T-helper 9 cell (primary cell): ENCODE measurements at places on chromosomes 1 and 21.

DNA sequence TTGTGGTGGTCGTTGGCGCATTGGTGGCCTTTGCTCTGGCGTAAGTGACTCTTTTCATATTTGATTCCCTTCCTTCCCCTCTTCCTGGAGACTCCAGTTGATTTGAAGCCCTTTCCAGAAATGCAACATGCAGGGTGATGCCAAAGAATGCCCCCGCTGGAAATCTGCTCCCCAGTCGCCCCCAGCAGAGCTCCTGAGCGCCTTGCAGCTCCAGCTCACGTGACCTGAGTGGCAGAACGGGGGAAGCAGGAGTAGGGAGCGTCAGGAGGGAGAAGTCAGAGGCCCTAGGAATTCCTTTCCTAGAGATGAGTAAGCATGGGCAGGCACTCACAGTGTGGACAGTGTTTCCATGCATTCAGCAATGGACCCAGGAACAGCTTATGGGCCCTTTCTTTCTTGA is 255.9 kb downstream of the CACNA1E start:
- no peak for DNase-seq

GRCh38 chr1:94658221-94658620 is 116.7 kb upstream of the F3 start:
- DNase-seq = no peak

DNA sequence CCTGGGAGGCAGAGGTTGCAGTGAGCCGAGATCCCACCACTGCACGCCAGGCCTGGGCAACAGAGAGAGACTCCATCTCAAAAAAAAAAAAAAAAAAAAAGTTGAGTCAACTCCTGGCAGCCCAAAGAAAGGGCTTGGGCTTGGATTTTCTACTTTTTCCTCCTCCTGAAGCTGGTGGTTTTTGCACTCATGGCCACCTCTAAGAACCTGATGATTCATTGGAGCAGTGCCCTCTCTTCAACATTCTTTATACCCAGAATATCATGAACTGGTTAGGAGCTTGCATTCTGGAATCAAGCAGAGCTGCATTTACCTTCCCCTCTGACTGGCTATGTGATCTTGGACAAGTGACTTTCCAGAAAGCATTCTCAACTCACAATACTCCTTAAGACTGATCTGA is 3.5 kb upstream of the ACTA1 start:
- DNase-seq = no peak

DNA sequence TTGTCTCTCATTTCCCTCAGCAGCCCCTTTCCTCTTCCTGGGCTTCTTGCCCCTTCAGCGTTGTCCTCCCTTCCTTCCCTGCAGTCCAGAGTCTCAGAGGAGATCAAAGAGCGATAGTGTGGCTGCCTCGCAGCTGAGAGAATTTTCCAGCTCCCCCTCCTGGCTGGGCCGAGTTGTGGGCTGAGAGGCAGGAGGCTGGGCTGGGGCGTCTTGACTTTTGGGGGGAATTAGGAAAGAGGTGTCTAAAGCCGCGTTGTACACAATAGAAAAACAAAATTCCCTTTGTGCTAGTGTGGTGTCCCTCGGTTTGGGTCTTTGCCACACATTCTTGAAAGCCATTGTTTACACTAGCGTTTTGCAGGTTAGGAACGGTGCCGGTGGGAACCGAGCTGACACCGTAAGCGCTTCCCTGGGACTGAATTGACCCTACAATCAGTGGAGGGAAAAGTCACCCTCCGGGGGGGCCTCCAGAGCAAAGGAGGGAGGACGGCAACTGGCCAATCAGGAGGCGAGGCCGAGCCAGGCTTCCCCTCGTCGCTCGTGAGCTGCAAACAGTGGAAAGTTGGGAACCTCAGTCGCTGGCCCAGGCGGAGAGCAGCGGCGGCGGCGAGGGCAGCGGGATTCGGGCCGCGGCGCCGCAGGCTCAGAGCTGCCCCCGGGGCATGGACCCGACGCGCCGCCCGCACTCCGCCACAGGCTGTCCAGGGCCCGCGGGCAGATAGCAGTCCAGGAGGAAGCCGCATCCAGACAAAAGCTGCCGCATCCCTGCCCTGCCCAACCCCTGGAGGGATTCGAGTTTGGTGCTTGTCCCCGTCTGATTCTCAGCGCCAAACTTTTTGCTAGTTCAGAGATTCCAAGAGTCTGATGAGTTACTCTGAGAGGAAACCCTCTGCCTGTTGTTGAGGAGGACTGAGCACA is at the start of gene HMCN1:
TSS of gene HMCN1 (plus strand) at position 574 of the 918 bp plus-strand sequence. CDS start 389 bp downstream, outside the sequence.
- no peak for DNase-seq

- DNase-seq = no peak
Observed at GRCh38 chr1:170730014-170730413, 66.1 kb downstream of the PRRX1 start.

- no peak for DNase-seq
Observed at GRCh38 chr1:41664861-41665640, 180.6 kb upstream of the EDN2 start.

DNA sequence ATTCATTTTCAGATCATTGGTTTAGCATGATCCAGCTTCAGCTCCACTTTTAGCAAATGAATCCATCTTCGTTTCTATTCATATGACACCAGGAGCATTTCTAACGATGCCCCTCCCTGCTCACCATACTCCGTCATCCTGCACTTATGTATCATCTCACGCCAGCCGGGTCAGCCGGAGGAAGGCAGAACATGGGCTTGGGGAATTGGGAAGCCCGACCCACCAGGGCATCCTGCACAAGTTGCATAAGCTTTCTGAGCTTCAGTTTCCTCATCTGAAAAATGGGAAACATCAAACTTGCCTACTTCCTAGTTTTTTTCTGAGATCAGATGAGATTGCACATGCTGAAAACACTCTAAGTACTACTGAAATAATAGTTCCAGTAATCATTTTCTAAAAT is 194.7 kb downstream of the AK5 start:
- no peak for DNase-seq

DNA sequence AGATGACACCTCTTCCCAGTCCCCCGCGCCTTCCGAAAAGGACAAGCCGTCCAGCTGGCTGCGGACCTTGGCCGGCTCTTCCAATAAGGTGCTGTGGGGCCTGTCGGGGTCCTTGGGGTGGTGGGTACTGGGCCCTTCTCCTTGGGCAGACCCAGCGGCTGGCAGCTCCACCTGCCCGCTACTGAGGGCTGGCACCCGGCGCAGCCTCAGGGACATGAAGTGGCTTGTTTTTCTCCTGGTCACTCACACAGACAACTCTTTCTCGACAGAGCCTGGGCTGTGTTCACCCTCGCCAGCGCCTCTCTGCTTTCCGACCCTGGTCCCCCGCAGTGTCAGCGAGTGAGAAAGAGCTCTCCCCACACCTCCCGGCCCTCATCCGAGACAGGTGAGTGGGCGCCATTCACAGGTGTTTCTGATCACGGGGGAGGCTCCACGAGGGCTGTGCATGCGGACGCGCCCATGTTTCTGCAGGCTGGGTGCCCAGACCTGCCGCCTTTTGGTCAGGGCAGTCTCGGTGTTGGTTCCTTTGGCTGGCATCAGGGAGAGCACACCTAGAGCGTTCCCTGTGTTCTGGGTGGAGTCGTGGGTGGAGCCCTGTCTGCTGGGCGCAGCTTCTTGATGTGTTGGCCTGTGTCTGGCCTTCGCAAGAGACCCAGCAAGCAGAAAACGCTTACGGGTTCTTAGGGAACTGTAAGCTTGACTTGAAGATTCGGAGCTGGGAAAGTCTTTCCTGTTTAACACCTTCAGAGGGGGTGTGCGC is 75.1 kb downstream of the SKI start:
- DNase-seq = no peak

- no peak for DNase-seq
Observed at GRCh38 chr1:241081473-241081872, 275.5 kb downstream of the RGS7 start.

GRCh38 chr1:228016653-228017355 is 10.0 kb downstream of the WNT3A start:
- no peak for DNase-seq

- DNase-seq = no peak
Observed at GRCh38 chr1:171715813-171716251, 26.0 kb downstream of the VAMP4 start.
